ENCODE measurements at places on chromosomes 5 and 9.
A peak's percentile ranks its signal among the peaks of the same experiment; 100 is the strongest.

GRCh38 chr9:76581731-76582130 is 122.7 kb downstream of the GCNT1 start:
- no peak for DNase-seq

- DNase-seq = no peak
Observed at GRCh38 chr5:107516452-107517184, 154.1 kb downstream of the EFNA5 start.

GRCh38 chr5:130601-131131 is 38.7 kb downstream of the PLEKHG4B start:
- DNase-seq = no peak

- DNase-seq = no peak
Observed at GRCh38 chr9:4073371-4073770, 226.5 kb downstream of the GLIS3 start.

- DNase-seq = no peak
Observed at GRCh38 chr9:1434052-1434767, 384.1 kb downstream of the DMRT2 start.

GRCh38 chr9:26477963-26478362 is 414.6 kb downstream of the CAAP1 start:
- no peak for DNase-seq

DNA sequence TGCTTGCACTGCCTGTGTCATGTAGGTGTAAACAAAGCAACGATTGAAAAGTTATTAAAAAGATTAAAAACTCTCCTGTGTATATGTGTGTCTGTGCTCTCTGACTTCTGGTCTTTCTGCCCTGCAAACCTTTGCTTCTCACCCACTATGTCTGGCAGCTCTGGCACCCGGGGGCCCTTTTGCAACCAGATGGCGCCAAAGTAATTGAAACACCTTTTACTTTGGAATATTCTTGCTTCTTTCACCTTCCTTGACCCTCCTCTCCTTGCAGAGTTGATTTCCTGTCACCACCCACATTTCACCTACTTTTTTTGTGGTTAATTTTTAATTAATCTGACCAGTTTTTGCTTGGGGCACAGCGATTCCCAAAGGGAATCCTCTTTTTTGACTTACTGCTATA is 275.5 kb downstream of the ARHGEF28 start:
- no peak for DNase-seq

DNA sequence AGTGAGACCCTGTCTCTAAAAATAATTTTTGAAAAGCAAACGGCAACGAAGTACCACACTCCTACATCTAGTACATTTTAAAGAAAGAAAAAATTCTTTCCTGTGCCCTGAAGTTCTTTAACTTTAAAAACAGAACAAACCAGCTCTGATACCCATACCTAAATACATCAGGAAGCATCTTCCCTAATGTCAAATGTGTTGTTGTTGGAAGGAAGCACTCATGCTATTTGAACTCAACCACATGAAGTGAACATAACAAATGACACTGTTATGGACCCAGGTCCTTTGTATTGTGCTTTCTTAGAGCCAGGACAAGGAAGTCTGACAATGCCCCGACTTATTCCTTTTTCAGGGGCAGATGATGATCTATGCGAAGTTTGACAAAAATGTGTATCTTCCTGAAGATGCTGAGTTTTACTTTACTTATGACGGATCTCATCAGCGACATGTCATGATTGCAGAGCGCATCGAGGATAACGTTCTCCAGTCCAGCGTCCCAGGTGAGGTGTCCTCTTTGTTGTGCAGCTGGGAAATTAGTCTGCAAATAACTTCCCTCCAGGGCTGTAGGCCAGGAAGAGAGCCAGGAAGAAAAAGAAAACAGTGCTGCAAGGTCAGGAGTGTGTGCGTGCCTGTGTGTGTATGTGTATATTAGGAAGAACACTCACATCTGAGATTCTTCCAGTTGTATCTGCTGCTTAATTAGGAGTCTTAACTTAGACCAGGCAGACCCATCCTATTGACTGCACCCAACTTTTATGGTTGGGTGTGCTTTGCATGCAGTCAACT is 123.7 kb downstream of the ARHGEF28 start:
- no peak for DNase-seq

DNA sequence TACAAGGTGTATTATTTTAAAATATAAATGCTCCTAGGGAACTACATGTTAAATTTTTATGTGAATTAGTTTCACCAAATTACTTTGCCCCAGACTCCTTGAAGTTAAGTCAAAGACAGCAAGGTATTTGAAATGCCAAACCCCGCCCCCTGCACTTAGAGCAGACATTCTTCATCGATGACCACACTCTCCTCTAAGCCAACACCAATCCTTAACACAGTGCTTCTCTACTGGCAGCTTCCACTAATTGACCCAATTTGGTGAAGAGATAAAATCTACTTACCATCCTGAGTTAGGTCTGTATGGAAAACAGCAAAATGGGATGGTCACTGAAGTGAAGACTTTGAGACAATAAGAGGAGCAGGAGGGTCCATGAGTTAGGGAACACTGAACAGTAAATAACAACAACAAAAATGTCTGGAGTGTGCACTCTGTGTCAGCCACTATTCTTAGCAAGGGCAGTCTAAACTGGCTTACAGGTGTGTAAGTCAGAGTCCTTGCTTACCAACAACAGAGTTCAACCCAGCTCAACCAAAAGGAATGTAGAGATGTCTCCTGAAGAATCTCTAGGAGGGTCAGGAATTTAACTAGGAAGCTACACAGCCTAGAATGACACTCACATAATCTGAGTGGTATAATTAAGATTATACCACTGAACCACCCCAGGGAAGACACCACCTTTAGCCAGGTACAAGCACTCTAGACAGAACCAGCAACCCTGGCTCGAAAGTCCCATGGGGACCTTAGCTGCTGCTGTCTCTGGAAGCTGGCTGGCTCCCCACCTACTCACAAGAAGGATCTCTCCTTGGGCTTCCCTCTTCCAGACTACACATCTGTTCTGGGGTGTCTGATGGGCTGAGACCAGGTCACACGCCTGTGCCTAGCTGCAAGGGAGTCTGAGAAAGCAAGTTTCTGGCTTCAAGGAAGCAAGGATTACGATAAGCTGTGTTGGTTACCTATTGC is 8.8 kb upstream of the UBE2QL1 start:
- no peak for DNase-seq

- no peak for DNase-seq
Observed at GRCh38 chr5:53035868-53036381, 46.8 kb downstream of the ITGA2 start.

DNA sequence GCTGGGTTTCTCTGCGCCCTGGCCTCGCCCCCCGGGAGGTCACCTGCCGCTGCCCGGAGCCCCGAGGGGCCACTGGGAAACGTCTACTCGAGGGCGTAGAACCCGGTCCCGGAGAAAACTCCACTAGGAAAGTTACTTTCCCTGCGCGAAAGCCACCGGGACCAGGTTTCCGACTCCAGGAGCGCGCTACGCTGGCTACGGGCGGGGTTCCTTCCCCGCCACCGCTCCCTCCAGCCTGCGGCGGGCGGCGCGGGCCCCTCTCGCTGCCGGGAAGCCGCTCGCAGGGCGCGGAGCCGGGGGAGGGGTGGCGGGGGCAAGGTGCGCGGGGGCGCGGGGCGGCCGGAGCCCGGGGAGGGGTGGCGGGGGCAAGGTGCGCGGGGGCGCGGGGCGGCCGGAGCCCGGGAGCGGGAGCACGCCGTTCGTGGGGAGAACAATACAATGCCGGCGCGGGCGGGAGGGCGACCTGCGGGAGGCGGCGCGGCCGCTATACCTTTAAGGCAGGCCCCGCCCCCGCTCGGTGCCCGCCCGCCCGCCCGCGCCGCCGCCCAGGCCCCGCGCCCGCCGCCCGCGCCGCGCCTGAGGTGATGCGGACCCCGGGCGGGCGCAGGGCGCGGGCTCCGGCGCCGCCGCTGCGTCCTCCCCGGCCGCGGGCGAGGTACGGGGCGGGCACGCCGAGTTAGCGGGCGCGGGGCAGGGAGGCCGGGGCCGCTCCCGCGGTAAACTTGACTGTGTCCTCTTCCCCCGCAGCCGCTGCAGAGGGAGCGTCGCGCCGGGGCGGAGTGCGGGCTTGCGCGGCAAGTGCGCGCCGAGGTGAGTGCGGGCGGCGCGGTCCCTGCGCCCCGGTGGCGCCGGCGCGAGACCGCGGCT is 278.1 kb downstream of the AOPEP start:
- peak; percentile 6 for DNase-seq

DNA sequence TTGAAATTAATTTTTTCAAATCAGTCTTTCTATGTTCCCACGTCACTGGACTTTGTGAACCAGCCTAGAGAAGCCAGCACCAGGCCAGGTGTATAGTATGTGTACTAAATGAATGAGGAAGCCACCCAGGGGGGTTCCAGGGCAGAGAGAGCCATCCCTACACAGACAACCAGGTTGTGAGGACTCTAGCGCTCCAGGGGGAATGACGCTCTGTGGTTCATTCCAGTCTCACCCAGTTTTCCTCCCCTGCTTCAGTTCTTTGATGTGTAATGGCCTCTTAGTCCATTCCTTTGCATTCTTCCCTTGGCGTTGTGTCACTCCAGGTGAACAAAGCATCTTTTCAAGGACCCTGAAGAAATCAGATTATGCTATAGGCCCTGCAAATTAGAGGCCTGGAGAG is 330.6 kb downstream of the NSG2 start:
- no peak for DNase-seq

GRCh38 chr5:72328172-72328571 is 8.0 kb downstream of the PTCD2 start:
- DNase-seq = no peak

- no peak for DNase-seq
Observed at GRCh38 chr5:125219710-125220109, 473.3 kb upstream of the ZNF608 start.

- DNase-seq = no peak
Observed at GRCh38 chr9:5838884-5839571, 6.1 kb upstream of the ERMP1 start.

- no peak for DNase-seq
Observed at GRCh38 chr9:84405667-84406066, 65.1 kb upstream of the SLC28A3 start.

DNA sequence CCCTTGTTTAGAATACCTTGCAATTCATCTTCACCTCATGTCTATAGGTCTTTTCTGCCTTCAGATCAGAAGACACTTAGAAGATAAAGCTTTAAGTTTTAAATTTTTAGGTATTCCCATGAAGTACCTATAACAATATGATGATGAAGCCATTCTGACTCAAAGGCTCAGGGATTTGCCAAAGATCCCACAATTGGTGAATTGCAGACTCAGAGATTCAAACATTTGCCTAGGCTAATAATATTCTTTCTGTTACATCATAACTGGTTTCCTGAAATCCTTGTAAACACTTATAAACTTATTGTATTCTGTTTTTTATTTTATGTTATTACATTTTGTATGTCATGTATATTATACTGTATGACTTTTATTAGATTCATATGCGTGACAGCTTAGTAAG is 62.8 kb upstream of the ZFAND5 start:
- no peak for DNase-seq

DNA sequence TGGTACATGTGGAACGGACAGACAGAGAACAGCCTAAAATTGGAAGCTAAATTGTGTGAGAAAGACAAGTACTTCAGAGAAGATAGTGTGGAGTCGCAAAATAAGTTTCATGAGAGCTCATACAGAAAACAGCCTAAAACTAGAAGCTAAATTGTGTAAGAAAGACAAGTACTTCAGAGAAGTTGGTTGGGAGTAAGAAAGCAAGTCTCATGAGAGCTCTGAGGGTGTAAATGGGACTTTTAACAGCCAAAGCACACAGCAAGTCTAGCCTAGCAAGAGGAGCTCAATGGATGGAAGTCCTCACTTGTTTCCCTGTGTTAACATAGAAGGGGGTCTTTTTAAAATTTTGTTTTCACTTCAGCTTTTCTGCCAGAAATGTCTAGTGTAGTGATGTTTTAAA is 93.1 kb downstream of the STK32A start:
- DNase-seq = no peak

GRCh38 chr5:2718115-2718514 is 33.4 kb downstream of the IRX2 start:
- DNase-seq = no peak

DNA sequence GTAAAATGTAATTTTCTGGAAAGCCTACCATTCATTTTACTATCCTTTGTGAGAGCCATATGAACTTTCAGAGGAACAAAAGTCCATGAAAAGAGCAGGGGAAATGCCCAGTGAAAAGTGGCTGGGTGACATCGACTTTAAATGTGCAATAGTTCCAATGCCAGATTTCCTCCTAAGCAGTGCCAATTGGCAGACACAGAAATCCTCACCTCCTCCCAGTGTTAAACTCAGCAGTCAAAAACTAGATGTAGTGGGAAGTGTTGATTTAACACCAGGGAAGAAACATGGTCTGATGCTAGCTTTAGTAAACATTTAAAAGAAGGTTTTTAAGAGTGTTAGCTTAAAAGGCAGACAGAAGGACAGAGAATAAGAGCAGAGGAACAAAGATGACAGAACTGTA is 2055.2 kb downstream of the MAT2B start:
- no peak for DNase-seq

- DNase-seq = no peak
Observed at GRCh38 chr9:13278368-13279246, 885 bp downstream of the MPDZ start.

GRCh38 chr5:179313849-179314521 is 31.3 kb downstream of the ADAMTS2 start:
- no peak for DNase-seq

DNA sequence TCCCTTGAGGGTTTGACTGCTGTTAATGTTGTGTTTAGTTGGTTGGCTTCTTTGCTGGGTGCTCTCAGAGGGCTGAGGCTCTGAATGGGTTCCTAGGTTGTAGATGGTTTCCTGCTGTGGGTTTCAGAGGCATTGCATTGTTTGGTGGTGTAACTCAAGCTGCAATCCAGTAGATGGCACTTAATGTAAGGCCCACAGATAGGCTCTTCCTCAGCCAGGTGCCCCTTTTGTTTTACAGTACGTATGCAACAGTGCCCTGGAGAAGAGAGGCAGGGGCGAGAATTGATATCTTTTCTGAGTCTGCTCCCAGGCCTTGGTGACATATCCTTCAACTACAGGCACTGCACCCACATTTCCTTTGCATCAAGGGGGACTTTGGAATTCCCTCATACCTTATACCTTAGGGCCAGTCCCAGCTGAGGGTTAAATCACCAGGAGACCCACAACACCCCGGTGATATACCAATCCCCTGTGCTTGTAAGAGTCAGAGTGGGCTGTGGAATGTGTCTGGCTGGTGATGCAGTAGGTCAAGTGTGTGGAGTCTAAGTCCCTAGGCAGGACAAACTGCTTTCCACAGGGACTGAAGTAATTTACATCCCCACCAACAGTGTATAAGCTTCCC is 7.0 kb upstream of the UGT3A2 start:
- no peak for DNase-seq

DNA sequence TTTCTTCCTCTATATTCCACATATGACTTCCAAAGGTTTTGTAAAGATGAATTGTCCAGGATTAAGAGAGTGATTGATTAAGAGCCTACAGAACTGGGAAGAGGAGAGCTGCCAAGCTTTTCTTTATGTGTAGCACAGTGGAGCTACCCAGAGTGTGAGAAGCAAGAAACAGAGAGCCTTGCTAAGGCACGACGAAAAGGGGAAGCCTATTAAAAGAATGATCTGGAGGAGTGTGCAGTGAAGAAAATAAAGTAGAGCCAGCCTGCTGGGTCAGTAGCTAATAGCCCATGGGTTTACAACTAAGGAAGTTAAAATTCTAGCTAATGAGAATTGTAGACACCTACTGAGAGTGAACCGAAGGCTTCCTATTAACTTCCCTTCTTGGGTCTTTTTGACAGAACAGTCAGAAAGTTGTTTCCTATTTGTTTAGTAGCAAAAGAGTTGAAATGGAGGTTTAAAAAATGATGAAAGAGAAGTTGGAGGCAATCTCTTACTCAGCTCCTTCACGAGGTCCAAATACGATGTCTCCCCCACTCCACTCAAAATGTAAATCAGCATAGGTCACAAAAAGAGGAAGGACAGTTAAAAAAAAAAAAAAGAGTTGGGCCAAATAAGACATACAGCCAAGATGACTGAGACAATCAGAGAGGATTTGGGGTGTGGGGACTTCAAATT is 957 bp upstream of the PRR16 start:
- DNase-seq = no peak

All from activated T-helper 9 cell treated with anti-CD3 and anti-CD28 coated beads, Interleukin-2, amount 50 U/mL, for 16 hours (primary cell).